ENCODE measurements at places on chromosomes 6 and 20.

GRCh38 chr20:3121955-3122610 lies 37.6 kb upstream of the AVP start:
- DNase-seq: no peak

DNA sequence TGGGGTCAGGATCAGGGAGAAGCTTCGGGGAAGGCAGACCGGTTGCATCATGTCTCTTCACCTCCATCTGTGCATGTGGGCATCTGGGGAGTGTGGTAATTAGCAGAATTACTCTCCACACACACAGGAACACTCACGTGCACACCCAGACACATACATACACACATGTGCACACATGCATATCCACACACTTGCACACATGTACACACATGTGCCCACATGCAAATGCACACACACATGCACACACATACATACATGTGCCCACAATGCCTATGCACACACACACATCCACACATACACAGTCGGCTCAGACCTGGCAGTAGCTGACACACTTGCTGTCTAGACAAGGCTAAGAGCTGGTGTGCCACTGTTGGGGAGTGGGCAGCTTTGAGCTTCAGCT lies 212.3 kb upstream of the PMEPA1 start:
- DNase-seq: no peak

DNA sequence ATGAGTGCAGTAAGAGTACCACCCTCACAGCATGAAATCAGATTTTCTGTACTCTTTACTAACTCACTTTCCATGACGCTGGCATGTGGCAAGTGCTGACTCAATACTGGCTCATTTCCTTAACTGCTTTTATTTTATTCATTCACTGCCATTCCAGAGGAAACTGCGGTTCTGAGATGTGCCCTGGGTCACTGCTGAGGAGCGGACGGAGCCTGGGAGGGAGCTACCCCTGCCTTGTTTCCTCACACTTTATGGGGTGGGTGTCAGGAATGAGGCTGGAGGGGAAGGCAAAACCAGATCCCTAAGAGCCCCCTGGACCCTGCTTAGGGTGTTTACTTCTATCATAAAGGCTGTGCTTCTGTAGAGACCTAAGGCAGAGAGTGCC lies 14.4 kb downstream of the NT5E start:
- no peak for DNase-seq

DNA sequence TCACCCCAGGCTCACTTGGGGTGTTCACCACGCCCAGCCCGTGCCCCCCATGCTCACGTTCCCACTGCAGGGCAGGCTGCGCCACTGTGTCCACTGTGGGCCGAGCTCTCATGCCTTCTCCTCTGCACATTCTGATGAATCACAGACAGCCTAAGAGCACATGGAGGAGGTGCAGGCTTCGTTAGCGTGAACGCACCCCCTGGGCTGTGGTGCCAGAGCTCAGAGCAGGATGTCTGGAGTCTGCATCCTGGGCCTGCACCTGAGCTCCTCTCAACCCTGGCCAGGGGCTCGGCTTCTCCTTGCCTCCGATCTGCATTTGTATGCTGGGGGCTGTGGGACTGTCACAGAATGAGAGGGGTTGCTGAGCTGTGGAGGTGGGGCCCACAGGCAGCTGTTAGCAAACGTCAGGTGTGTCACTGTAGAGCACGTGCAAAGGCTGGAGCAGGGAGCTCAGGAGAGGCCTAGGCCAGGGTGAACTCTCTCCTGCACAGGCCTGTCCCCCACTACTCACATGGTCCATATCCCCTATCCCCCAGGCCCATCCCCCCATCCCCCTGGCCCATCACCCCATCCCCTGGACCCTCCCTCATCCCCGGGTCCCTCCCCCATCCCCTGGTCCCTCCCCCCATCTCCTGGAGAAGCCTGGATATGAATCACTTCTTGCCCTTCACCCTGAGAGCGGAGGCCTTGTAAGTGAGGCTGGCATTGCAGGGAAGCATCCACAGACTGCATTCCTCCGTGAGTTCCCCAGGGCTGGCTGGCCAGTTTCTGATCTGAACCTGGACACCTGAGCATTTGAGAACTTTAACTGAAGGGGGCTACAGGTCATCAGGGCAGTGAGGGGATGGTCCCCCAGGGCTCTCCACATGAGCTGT lies 309.5 kb downstream of the TAF4 start:
- DNase-seq: no peak

DNA sequence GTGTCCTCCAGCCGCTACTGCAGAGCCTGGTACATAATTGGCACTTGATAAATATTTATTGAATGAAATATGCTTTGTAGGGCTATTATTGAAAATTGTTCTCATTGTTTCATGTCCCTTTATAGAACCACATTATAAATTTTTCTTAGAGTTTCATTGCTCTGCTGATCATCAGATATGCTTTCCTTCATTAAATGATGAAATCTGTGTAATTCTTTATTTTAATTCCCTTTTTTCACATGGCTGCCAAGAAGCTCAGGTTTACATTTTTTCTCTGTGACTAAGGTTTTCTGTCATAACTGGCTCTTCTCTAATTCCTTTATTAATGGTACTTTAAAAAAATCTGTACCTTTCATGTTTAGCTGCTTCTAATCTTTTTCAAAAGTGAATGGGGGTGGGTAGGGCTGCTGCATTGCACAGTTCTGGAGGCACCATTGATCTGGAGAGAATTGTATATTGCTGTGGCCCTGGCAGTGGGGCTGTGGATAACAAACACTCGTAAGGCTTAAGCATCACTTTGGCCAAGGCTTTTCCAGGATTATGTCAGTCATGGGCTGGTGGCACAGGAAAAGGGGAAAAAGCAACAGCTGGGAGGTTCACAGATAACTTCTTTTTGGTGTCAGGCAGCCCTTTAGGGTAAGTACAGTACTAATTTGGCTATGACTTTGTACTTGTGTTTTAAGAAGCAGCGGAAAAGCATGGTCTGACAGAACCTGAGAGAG lies 43.8 kb downstream of the ARFGEF2 start:
- DNase-seq: no peak

DNA sequence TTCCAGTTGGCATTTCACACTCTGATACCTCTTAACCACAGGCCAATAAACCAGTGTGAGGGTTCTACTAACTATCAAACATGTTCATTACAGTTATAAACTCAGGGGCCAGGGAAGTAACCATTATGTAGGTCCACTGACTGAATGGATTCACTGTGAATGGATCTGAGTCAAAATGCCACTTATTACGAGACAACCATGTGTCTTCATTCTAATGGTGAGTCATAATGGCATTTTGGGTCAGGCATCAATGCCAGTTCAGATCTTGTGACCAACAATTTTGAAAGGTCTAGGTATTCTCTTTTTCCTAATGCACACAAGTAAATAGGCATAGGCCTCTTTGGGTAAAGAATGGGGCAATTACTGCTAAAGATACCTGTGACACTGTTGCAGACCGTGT lies 112.2 kb upstream of the HEY2 start:
- DNase-seq: no peak

GRCh38 chr6:2952557-2953095 lies 18.7 kb downstream of the SERPINB6 start:
- peak; percentile 76 for DNase-seq

- DNase-seq: no peak
These were observed 53.6 kb upstream of the TNFAIP3 start for GRCh38 chr6:137813308-137813970.

DNA sequence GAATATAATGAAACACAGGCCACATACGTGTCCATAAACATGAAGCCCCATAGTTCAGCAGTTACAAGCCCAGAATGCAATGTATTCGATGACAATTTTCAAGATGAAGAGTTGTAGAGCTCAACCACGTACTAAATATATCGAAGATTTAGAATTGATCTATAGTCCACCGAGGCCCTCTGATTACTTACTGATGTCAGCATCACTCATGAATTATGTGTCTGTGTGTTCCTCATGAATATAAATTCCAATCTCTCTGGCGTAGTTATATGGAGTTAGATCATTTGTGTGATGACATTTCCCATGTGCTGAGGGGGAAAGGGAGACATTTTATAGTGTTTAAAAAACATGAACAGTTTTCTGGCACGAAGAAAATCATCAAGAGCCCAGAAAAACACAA lies 97.5 kb downstream of the PFDN4 start:
- DNase-seq: no peak

DNA sequence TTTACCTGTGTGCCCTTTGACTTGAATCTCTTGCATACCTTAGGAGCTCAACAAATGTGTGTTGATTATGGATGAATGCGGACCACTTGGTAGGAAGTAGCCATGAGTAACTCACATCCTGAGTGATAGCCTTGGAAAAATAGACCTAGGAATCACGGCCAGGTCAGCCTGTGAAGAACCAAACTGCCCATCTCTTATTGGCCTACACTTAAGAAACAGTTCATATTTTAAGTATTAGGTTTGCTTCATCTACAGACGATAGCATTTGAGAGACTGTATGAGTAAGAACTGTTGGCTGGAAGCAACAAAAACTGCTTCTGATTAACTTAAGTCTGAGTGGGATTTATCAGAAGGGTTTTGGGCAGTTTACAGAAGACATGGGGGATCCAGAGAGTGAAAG lies 320.1 kb upstream of the PRND start:
- no peak for DNase-seq

- no peak for DNase-seq
These were observed 84.8 kb downstream of the TRERF1 start for GRCh38 chr6:42366999-42367352.

DNA sequence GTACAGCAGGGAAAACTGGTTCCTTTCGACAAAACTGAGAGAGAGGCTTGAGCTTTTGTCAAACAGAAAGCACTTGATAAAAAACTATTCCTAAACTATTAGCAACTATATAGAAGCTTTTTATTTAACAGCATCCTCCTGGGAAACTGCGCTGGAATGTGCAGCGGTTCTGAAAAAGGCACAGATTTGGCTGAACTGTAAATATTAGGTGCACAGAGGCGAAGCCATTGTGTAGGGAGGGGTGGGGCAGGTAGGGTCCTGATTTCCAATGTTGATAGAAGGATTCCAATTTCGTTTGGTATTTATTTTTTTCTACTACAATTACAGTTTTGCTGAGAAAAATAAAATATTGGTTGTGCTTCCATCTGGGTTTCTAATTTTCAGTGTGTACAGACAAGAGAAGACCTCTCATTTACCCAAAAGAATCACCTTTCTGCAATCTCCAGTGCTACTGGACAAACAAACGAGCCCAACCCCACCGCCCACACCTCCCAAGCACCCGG lies 698 bp upstream of the SH3BGRL2 start:
- DNase-seq: no peak

GRCh38 chr20:43243672-43244269 lies 54.1 kb upstream of the PTPRT start:
- DNase-seq: no peak

DNA sequence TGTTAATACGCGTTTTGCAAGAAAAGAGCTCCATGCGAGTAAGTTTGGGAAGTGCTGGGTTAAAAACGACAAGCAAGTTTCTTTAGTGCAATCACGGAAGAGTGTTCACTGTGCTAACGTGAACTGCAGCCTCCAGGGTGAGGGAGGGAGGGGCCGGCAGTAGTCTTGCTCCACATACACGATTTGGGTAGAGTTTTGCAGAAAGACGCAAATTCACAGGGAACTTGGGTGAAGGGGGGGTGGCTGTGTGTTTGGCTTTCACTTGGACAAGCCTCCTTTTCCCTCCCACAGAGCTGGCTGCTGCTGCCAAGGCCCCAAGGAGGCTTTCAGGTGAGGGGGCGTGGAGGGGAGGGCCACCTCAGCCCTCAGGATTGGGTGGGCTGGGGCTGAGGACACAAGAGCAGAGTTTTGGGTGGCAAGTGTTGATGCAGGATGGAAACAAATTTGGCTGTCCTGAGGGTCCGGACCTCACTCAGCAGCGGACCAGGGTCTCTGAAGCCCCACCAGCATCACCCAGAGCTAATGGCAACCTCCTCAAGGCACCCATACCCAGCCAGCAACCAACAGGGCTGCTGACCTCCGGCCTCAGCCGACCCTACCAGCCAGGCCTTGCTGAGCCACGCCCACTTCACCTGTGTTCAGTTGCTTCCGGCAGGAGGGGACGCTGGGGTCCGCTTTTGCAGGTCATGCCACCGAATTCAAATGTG lies 204.5 kb downstream of the ERMARD start:
- no peak for DNase-seq

DNA sequence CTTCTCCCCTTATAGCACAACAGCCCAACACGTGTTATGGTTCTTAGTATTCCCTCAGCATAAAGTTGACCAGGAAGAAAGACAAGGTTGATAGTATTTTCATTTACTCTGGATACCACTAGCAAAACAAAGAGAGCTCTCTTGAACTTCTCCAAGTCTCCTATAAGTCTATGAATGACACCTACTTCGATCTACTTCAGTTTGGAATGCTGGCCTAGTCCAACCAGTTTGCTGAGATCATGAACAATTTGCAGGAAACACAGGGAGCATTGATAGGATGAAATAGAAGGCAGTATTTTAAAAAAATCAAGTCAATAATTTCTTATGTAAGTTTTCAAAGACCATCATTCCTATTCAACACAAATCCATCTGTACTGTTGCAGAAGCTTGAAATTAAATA lies 93.6 kb downstream of the GJA10 start:
- no peak for DNase-seq

GRCh38 chr20:1900321-1900801 lies 5.2 kb downstream of the SIRPA start:
- DNase-seq: no peak

DNA sequence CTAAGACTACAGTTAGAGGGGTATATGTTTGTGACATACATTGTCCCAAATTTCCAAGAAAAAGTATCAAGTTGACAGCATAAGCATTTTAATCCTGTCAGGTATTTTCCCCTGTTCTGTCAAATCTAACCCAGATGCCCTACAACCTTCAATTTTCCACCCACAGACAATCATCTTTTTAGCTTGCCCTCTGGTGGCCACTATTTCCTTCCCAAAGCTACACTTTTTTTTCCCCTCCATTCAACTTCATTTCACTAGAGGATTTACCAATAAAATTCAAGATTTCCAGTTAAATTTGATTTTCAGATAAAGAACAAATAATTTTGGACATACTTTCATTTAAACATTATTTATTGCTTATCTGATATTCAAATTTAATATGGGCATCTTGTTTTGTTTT lies 286.6 kb downstream of the TENT5A start:
- DNase-seq: no peak

- DNase-seq: no peak
These were observed 10.8 kb downstream of the NPBWR2 start for GRCh38 chr20:64096535-64096934.

GRCh38 chr20:34942301-34942700 lies 13.3 kb downstream of the GSS start:
- no peak for DNase-seq

DNA sequence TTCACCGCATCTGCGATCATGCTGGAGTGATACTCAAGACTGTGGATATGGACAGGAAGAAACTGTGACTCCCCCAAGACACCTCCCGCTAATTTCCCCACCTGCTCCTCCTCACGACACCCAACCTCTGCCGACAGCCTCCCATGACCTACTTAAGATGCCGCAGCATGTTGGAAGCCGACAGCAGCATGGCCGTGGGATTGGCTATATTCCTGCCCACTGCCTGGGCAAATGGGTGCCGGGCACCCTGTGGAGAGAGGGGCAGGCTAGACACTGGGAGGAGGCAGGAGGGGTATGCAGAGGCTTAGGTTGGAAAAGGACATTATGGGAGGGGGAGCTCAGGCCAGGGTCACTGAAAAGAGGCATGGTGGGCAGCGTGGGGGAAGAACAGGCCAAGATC lies 4.5 kb downstream of the IDH3B start:
- DNase-seq: no peak

All from CD4-positive, alpha-beta T cell treated with Interleukin-12 subunit alpha and Interleukin-12 subunit beta, for 1 hour (primary cell).